Activated T-cell treated with anti-CD3 and anti-CD28 coated beads, Interleukin-2, amount 50 U/mL, for 48 hours (primary cell): ENCODE measurements at places on chromosomes 3 and 15.

DNA sequence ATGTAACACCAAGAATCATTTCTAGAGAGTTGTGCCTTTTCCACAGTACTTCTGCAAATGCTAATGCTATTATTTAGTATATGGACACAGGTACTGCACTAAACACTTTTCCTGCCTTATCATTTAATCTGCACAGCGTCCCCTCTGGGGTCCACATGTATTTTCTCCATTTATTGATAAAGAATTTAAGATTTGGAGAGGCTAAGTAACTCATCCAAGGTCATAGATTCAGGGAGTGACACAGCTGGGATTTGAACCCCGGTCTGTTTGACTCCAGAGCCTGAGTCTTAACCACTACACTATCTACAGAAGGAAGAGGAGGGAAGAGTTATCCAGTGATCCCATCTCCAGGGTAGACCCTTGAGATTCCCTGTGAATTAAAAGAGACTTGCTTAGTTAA is 24.9 kb upstream of the TPRG1 start:
- no peak for DNase-seq

GRCh38 chr15:76181705-76182107 is 121.9 kb downstream of the TMEM266 start:
- DNase-seq: peak; percentile 44

DNA sequence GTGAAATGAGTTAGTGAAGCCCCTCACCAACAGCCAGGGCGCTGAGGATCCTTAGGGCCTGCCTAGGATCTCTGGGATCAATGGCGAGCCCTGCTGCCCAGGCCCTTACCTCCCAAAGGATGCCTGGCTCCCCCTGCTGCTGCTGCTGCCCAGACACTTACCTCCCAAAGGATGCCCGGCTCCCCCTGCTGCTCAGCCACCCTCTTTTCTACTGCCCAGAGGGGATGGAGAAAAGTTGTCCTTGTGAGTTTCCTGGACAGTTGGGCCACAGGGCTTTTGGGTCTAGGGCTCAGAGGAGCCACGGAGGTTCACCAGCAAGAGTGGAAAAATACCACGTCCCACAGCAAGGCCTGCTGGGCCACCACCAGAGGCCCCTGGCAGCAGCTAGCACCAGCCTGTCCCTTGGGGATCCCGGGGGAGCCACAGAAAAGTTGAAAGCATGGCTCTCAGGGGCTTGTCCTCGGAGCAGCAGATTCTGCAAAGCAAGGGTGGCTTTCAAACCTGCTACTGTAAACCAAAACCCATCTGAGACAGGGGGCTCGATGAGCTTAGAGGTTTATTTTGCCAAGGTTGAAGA is 59.4 kb downstream of the SLC6A6 start:
- peak; percentile 34 for DNase-seq

GRCh38 chr15:71508081-71508682 is 302.2 kb upstream of the NR2E3 start:
- DNase-seq: no peak

- no peak for DNase-seq
These were observed 216.2 kb downstream of the STT3B start for GRCh38 chr3:31748933-31749295.

DNA sequence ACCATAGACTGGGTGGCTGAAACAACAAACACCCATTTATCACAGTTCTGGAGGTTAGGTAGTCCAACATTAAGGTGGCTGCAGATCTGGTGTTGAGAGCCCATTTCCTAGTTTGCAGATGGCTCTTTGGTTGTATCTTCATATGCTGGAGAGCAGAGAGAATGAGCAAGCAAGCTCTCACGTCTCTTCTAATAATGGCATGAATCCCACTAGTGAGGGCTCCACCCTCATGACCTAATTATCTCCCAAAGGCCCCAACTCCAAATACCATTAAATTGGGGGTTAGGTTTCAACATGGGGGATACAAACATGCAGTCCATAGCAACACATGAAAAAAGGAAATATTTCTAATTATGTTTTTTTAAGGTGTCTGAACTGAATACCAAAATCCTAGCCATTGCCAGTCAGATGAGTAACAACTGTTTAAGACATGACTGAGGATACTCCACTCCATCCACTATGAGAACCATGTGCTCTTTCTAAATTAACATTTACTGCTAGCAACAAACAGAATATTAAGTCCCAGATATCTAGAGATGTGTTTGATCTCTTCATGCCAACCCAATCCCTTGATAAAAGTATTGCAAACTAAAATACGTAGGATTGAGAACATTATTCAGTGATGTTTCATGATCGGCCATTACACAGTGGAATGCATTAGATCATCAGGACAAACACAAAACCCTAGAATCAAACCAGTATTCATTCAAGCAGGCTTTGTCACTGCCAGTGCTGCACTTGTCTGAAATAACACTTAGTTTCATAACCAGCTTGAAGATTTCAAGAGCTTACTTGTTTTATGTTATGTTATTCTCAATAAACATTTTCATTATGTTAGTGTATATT is 340.3 kb downstream of the SLC9A9 start:
- no peak for DNase-seq

GRCh38 chr3:106678657-106679390 is 698.4 kb upstream of the CCDC54 start:
- no peak for DNase-seq

GRCh38 chr15:60375306-60375705 is 22.5 kb downstream of the ANXA2 start:
- DNase-seq: no peak

- DNase-seq: no peak
These were observed 32.7 kb downstream of the EBLN2 start for GRCh38 chr3:73094129-73094528.

GRCh38 chr3:136612512-136612911 is 139.7 kb downstream of the STAG1 start:
- no peak for DNase-seq

DNA sequence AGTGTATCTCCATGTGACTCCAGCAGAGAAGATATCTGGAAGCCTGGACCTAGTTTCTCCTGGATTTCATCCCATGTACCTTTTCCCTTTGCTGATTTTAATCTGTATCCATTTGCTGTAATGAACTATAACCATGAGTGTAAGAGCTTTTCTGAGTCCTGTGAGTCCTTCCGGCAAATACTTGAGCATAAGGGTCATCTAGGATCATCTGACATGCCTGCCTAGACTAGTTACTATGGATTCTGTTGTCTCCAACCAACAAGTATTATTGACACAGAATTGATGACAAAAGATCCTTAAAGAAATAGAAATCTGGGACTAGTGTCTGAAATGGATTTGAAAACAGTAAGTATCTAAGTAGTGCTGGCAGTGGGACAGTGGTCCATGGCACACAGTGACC is 11.3 kb upstream of the UBE3A start:
- no peak for DNase-seq

DNA sequence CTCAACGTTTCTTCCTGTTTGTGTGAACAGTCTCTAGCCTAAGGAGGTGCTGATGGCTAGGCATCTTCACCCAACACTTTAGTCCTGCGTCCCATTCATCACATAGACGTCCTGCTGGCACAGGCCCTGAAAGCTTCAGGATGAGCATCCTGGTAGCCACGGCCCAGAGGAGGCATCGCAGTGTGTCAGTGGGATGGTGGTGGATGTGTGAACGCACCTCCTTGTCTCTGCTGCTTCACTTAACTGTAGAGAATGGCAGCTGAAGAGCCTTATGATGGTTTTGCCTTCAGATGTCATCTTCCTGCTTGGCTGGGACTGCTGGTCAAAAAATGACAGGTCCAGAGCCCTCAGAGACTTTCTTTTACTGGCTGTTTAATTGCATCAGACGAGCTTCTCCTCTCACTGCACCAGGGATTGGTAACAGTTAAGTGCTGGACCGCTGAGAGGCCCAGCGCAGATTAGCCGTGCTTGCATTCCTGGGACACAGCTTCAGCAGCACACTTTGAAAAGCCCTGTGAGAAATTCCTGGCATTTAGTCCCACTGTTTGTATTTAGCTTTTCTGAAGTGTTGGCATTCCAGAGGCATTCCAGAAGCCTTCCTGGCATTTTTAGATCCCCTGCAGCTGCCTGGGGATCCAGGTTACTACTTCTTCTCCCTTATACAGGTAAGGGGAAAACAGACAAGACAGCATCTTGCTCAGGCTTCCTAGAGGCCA is 132.4 kb upstream of the PLXNA1 start:
- DNase-seq: no peak

DNA sequence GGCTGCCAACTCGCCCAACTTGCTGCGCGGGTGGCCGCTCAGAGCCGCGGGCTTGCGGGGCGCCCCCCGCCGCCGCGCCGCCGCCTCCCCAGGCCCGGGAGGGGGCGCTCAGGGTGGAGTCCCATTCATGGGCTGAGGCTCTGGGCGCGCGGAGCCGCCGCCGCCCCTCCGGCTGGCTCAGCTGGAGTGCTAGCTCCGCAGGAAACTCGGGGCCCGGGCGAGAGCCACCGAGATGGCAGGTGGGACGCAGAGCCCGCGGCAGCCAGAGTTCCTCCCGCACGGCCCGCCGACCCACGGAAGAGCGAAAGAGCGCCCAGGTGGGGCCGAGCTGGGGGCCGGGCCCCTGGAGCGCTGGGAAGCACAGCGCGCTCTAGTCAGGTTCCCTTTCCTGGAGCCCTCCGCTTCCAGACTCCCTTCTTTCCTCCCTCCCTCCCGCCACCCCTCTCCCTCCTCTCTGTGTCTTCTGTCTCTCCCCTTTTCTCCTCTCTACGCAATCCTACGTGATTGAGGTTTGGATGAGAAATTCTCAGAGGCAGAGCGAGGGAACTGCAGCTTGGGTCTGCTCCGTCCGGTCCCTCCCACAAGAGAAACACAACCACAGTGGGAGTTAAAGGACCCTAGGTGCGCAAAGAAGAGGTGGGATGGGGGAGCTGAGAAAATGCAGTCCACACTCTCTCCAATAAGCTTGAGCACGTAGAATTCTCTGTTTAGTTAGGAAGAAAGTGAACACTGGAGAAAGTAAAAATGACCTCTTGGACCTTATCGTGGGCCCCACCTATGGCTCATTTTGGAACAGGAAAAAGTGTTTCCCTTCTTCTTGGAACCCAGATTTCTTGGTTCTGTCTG is 317.3 kb downstream of the FGF12 start:
- no peak for DNase-seq

DNA sequence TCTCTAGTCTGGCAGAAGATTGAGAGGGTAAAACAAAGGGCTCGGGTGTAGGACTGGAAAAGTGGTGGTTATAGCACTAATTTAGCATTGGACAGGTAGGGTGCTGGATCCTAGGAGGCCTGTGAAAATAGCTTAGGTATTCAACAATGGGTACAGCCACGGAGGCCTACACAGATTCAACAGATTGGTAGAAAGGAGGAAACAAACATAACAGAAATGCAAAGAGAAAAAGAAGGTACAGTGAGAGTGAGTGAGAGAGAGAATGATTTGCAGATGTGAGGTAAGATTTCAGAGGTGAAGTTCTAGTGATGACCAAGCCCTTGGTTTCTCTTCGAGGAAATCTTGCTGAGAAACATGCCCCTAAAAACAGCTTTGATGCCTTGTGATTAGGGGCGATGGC is 37.9 kb downstream of the ADIPOQ start:
- DNase-seq: peak; percentile 56

DNA sequence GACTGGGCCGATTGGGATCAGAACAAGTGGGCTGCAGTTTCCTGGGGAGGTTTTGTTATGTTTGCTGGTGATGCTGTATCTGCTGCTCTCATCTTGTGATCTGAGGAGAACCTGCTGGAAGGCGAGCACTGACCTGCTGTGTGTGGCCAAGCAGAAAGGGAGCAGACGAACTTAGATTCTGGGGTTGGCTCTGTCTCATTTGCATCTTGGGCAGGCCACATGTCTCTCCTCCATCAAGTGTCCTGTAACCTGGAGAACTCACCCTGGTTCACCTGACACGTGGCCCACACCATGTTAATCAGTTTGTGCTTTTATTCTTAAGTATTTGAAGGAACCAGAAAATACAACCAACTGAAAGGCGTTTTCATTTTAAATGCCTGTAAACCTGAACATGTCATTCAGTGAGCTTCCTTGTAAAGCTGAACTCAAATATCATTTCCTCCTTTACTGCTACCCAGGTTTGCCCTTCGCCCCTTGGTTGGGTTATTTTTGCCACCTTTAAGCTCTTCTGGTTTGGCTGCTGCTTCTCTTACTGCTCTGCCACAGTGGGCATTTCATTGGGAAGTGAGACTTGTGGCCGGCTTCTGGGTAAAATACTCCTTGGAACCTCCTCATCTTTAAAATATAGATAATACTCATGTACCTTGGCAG is 33.5 kb upstream of the TRAK1 start:
- DNase-seq: no peak

- no peak for DNase-seq
These were observed 129.5 kb downstream of the TFDP2 start for GRCh38 chr3:142019794-142020320.

DNA sequence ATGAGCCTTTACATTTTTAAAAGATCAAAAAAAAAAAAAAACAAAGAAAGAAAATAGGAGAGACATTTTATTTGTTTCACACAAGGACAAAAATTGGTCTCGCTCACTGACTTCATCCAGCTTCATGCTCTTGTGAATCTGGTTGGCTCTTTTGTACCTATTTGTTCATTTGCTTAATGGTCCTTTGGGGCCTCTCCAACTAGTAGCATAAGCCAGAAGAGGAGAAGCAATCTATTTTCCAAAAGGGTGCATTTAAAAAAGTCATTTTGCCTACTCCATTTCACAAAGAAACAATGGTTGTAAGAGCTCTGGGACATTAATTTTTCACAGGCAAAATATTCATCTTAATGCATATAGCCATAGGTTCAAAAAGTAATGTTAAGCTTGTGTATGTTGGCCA is 168.3 kb upstream of the ADAMTS9 start:
- DNase-seq: no peak

DNA sequence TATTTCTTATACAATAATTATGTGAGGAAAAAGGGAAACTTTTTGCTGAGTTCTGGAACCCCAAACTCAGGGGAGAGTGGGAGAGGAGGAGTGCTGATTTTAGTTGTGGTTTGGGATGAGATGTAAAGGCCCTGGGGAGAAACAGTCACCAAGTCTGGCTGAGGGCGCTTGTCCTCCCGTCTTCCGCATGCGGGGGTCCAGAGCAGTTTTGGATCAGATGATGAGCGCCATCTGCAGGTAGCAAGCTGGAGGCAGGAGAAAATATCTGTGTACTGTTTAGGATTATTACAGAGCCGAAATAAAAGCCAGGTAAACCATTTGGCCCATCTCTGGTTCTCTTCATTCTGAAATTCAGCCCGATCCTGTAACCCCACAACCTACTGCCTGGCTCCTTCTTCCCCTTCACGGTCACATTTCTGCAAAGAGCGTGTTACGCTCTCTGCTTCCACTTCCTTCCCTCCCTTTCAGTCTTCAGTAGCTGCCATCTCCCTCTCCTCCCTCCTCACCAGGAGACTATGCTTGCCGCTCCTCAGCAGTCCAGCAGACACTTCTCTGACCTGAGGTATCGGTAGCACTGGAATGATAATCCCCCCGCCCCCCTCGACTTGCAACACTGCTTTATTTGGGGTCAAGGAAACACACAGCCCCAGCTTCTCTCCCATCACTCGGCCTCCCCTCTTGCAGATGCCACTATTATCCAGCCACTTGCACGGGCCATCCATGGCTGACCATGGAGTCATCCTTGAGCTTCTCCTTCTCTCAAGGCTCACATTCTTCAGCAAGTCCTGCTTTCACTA is 1.4 kb upstream of the PARP14 start:
- DNase-seq: peak; percentile 89
